Testis (tissue), 5 donors: ENCODE measurements at places on chromosomes 12 and 14.
A peak's percentile ranks its signal among the peaks of the same experiment; 100 is the strongest.

GRCh38 chr12:124170760-124171159 lies 124.1 kb upstream of the RFLNA start:
- DNase-seq, result no peak

DNA sequence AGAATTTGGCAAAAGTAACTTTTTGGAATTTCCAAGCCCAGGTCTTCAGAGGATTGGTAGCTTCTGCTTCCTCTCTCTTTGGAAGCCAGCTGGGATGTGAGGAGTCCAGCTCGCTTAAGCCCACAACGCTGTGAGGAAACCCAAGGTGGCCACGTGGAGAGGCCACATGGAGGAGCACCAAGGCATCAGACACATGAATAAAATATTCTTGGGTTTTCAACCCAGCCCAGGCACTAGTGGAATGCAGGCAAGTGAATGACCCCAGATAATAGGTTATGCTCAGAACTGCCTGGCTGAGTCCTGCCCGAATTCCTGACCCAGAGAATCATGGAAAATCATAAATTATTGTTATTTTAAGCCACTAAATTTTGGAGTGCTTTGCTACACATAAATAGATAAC lies 119.7 kb upstream of the PARP11 start:
- no peak for DNase-seq

GRCh38 chr14:60632257-60632656 lies 17.0 kb downstream of the SIX1 start:
- no peak for DNase-seq

DNA sequence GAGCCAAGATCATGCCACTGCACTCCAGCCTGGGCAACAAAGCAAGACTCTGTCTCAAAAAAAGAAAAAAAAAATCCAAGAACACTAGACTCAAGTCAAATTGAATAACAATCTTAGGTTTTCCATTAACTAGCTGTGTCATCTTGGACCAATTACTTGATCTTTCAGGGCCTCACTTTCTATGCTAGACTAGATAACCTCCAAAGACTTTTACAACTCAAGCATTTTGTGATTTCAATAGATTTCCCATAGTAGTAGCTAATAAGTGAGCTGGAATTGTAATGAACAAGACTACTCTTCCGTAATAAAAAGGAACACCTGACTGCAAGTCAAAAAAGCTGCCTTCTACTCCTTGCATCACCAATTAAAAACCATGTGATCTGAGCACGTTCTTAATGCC lies 127.0 kb upstream of the SSTR1 start:
- DNase-seq, result no peak

- DNase-seq, result no peak
These were observed 86.3 kb downstream of the SLC15A4 start for GRCh38 chr12:128737292-128737966.

- DNase-seq, result peak; percentile 30
These were observed 62.9 kb downstream of the GCH1 start for GRCh38 chr14:54839701-54840119.

- no peak for DNase-seq
These were observed 148.7 kb downstream of the SLC16A7 start for GRCh38 chr12:59744564-59744963.

GRCh38 chr12:105214148-105214547 lies 21.8 kb downstream of the APPL2 start:
- DNase-seq, result no peak

DNA sequence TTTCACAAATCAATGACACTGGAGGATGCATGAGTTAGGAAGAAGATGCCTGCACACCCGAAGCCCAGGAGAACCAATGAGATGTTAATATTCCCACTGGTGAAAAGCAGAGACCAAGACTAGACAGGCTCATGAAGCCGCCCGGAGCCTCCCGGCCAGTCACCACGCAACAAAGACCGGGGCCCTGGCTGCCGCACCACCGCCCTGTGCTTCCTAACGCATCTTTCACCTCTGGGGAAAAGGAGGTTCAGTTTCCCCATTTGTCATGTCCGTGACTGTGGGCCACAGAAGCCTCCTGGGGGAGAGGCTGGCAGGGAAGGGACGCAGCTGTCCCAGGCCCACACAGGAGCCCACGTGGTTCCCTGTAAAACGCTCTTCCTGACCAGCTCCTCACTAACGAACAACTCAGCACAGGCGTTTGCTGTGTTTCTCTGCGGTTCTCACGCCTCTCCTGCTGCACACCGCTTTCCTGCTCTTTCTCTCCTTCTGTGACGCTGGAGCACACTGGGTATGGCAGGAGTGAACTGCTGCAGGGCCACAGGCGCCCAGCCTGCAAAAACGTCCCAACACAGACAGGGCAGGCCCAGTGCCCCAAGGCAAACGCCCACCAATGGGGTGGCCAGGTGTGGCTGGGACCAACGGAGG lies 10.8 kb downstream of the RIMBP2 start:
- DNase-seq, result no peak

- DNase-seq, result no peak
These were observed 482.8 kb upstream of the TBX3 start for GRCh38 chr12:115166698-115167315.

GRCh38 chr14:35480119-35480769 lies 53.7 kb upstream of the INSM2 start:
- DNase-seq, result no peak

DNA sequence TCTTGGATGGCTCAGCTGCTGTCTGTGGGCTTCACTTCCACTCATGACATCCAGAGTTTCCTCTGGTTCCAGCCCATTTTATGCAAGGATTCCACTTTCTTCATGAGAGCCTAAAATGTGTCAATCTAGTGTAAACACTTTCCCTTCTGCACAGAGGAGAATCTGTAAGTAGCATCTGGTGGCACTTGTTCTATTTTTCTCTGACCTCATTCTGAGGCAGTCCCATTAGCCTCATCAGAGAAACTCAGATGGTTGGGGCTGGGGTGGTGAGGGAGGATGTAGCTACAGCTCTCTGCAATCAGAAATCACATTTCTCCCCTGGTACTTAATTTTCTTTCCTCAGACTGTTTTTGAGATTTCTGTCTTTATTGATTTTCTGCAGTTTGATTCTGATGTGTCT lies 81.6 kb downstream of the PRMT8 start:
- no peak for DNase-seq

- DNase-seq, result no peak
These were observed 30.3 kb downstream of the BAZ2A start for GRCh38 chr12:56599797-56600196.

- DNase-seq, result no peak
These were observed 108.6 kb upstream of the DYRK2 start for GRCh38 chr12:67539946-67540345.

- peak; percentile 33 for DNase-seq
These were observed 141.3 kb downstream of the KTN1 start for GRCh38 chr14:55721353-55721752.

- peak; percentile 54 for DNase-seq
These were observed 118.4 kb upstream of the EVL start for GRCh38 chr14:99946652-99947489.

DNA sequence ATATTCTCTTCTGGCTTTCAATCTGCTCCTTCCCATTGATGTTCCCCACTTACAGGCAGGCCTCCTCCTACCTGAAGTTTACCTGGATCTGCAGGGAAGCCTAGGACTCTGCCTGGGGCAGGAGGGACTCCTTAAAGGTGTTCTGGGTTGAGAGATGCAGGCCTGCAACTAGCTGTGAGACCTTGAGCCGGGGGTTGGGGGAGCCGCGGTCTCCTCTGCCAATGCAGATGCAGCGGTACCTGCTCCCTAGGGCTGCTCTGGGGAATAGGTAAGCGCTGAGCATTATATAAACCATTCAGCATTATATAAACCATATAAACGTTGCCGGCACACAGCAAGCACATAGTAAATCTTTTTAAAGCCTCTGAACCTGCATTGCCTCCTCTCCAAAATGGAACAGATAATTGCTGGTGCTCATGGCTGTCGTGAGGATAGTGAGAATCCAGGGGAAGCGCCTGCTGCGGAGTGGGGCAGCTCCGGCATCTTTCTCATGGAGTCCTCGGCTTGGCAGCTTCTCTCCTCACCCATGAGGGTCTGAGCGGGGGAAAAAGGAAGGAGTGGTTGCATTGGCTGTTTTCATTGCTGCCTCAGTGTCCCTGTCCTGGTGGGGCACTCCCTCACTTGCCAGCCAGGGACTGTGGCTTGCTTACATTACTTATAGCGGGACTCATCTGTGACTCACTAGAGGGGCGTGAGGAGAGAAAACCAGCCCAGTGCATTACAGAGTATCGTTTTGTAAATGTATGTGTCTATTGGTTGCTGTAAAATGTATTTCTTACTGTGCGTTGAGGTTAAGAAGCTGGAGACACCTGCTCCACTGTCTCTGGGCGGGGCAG lies 12.5 kb upstream of the KRT80 start:
- no peak for DNase-seq

DNA sequence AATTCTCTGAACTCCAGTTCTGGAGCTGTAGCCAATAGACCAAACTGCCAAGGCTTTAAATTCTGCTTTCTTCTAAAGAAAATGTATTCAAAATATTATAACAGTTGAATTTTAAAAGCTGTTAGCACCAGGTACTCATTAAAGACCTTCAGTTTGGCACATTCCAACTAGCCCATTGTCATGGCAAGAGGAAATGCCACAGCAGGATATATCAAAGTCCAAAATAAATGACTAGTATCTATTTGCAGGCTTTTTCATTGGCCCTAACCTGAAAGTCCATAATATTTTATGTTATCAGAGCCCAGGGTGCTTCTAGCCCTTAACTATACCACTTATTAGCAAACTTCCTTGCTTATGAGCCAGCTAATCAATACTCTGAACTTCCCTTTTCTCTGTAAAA lies 3.1 kb upstream of the RIC8B start:
- no peak for DNase-seq

DNA sequence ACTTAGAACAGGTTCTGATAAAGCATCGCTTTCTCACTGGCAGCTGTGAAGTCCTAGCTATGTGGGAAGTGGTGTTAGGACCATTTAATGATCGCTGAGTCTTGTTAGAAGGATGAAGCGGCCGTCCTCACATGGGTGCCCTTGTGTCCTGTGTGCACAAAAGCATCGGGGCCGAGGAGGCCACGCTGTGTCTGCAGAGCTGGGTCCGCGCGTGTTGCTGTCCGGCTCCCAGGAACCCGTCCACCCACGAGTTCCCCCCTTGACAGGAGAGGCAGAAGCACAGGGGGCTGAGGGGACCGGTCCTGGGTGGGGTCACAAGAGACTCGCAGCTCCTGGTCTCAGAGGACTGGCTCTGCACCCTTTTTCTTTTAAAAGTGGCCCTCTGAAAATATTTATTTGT lies 90.4 kb downstream of the ADGRD1 start:
- no peak for DNase-seq

- no peak for DNase-seq
These were observed 17.2 kb downstream of the TTC9 start for GRCh38 chr14:70658899-70659298.

GRCh38 chr14:93007225-93007997 lies 84.5 kb downstream of the CHGA start:
- DNase-seq, result no peak

DNA sequence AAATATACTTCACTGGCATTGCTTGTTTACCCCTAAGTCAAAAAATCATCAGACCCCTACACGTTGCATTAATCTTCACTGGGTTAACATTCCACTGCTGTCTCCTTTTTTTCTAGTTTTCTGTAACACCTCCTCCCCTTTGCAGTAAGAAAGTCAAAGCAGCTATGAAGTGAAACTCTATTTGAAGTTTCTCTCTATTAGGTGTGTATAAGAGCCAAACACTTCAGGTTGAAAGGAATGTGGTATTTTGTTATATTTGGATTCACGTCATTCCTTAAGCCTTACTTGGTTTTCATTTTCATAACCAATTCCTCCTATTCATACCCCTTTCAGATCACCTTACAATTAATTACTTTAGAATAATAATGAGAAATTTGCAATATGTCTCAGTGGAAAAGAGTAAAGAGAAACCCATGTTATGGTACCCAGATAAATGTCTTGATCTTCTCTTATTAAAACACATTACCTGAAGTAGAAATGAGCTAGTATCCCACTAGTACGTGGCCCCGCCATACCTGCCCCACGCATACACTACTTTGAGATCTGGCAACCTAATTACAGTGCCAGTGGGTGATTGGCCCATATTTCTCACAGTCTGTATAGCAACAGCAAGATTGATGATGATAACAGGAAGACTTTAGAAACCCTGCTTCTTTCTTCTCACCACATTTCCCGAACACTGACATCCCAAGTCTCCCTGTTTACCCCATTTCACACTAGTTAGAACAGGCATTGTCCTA lies 236.4 kb upstream of the RGS6 start:
- no peak for DNase-seq
